ENCODE measurements at places on chromosomes 7 and 10. TPM values are rescaled to one million over a fixed set of nuclear protein-coding genes. Genes with fewer than 3 reads are reported as not detected.
A peak's percentile ranks its signal among the peaks of the same experiment; 100 is the strongest.

The FOXI2 gene
- total RNA-seq = not detected

The GTF2IRD1 gene
- total RNA-seq = 16.1 TPM

The C10orf62 gene
- 1.7 TPM for total RNA-seq

The CAV1 gene
- total RNA-seq = 295 TPM

The PRKCQ gene
- 0.30 TPM for total RNA-seq

The HOXA4 gene
- total RNA-seq = 6.3 TPM

The LOXL4 gene
- 8.6 TPM for total RNA-seq

The ARL3 gene
- total RNA-seq = 11.0 TPM

The PTPN20 gene
- total RNA-seq = 1.8 TPM

DNA sequence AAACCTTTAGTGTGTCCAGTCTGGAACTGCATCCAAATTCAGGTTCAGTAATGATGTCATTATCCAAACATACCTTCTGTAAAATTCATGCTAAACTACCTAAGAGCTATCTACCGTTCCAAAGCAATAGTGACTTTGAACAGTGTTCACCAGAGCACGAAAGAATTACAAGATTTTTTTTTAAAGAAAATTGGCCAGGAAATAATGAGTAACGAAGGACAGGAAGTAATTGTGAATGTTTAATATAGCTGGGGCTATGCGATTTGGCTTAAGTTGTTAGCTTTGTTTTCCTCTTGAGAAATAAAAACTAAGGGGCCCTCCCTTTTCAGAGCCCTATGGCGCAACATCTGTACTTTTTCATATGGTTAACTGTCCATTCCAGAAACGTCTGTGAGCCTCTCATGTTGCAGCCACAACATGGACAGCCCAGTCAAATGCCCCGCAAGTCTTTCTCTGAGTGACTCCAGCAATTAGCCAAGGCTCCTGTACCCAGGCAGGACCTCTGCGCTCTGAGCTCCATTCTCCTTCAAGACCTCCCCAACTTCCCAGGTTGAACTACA lies 694 bp upstream of the FAS start:
- DNase-seq = no peak

DNA sequence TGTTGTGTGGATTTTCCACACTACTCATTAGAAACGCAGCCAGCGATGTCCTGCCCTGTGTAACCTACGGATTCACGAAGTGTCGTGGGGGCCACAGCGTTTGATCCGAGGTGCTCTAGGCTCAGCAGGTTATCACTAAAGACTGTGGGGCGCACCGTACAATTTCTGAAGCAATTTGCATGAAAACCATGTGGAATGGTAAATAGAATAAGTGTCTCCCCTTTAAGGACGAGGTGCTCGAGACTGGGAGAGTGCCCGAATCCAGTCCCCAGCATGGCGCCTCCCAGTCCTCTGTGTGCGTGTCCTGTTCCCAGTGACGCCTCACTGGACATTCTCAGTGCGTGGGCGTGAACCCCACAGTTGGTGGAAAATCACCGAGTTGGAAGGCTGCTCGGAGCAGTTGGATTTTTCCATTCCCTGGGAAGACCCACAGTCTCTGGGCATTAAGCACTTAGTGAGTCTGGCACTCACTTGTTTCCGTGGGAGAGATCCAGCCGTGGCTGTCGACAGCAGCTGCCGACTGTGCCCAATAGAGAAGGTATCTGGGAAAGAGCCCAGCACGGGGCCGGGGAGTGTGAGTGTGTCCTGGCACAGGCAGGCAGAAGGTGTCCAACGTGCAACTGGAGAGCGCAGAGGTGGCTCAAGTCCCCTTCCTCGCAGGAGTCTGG lies 37.0 kb downstream of the PFKP start:
- DNase-seq = no peak

DNA sequence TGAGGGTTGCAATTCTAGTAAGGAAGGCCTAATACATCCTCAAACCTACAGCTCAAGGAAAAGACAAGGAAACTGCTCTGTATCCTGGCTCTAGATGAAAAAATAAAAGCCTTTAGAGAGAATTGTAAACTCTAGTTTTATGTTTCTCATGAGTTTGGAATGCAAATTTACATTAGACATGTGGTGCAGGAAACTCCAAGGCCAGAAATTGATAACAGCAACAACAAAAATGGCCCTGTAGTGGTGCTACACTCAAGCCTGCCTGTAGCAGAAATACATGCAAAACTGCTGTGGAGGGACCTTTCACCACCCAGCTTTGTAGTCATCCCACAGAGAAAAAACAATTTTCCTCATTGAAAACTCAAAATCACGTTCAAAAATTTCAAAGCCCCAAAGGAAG lies 546.7 kb upstream of the LRRN3 start:
- DNase-seq = no peak

- DNase-seq = no peak
These were observed 1.4 kb upstream of the SH3PXD2A start for GRCh38 chr10:103856797-103857170.

- no peak for DNase-seq
These were observed 1.5 kb downstream of the ENTPD7 start for GRCh38 chr10:99660662-99661376.

- no peak for DNase-seq
These were observed 3.3 kb upstream of the PRSS2 start for GRCh38 chr7:142767451-142767850.

DNA sequence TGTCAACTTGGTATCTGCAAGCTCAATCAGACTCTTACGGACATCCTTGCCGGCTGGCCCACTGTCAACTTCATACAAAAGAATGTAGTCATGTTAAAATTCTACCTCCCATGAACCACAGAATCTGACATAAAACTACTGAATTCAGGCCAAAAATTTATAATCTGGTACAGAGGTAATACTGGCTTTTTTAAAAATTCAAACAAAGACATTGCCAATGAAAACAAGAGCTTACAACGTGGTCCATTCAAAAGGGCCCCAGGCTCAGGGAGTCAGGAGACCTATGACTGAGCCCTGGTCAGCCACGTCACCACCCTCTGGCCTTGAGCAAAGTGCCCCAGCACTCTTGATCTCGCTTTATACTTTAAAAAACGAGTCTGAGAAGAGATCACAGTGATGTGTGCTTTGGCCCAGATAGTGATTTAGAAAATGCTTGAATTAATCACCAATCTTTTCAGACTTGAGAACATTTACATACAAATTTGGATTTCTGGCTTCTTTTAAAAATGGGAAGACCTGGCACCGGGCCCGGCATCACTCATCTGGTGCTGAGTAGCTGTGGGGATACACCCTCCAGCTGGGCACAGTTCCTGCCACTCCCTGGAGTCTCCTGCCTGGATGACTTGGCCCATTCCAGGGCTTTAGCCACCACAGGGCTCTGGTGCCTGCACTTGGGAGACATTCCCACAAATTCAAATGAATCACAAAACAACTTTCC lies 94.1 kb downstream of the PIP4K2A start:
- DNase-seq = peak; percentile 60

DNA sequence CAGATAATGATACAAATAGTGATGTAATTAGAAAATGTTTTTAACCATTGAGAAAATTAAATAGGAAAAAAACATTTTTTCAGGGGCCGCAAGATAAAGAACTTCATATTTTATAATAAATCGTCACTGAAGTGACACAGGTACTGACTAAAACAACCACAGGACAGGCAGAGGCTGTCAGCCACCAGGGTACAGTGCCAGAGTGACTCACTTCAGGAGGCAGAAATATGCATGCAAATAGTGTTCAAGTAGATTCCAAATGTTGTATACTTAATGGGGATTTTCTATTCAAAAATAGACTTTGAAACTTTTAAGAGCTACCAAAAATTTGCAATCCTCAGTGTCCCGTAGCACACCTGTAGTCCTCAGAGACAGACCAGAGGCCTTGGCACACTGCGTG lies 68.6 kb downstream of the FRMPD2 start:
- DNase-seq = no peak

DNA sequence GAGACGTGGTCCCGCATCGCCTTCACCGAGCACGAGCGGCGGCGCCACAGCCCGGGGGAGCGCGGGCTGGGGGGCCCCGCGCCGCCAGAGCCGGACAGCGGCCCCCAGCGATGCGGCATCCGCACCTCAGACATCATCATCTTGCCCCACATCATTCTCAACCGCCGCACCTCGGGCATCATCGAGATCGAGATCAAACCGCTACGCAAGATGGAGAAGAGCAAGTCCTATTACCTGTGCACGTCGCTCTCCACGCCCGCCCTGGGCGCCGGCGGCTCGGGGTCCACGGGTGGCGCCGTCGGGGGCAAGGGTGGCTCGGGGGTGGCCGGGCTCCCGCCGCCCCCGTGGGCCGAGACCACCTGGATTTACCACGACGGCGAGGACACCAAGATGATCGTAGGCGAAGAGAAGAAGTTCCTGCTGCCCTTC lies 737 bp downstream of the CNNM2 start:
- DNase-seq = no peak

- no peak for DNase-seq
These were observed 59.5 kb upstream of the PRKG1 start for GRCh38 chr10:51014680-51015389.

GRCh38 chr10:67662415-67662814 lies 33.6 kb downstream of the CTNNA3 start:
- no peak for DNase-seq

DNA sequence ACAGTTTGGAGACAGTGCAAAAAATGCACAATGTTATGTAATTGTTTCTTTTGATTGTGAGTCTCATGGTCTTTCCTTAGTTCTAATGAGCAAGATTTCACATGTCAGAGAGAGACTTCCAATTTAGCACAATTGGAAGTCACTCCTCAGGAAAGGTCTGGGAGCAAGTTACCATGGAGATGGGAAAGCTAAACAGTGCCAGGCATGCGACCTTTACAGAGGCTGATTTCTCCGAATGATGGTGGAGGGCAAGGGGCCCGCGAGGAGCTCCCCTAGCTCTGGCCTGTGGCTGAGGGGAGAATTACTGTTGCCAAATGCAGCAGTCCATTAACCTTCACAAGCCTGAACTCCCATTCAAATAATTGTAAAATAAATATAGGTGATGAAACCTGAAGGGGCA lies 59.3 kb downstream of the CDCA7L start:
- DNase-seq = no peak

- DNase-seq = no peak
These were observed 247.2 kb downstream of the USP6NL start for GRCh38 chr10:11364241-11364640.

DNA sequence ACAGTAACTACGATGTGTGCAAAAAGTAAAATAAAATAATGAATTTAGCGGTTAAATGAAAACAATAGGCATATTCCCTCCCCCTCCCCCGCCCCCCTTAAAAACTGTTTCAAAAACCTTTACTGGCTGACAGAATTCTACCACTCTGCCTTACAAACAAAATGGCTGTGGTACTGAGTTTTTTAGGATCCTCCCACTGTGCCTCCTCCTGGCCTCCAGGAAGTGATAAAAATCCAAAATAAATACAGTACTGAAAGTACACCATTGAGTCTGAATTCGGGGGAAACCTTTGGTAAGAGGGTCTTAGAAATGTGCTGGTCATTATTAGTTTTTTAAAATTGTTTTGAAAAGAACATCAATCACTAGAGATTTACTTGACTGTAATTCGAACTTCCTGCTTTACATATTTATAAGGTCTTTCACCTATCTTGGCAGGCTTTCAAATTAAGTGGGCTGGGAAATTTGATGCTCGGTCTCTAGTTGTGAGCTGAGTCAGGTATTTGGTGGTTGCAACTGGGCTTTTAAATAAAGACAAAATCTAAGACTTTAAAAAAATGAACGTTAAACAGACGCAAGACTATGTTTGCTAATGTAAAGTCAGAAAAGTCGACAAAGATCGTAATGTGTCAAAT lies 32.5 kb upstream of the EPC1 start:
- DNase-seq = no peak

DNA sequence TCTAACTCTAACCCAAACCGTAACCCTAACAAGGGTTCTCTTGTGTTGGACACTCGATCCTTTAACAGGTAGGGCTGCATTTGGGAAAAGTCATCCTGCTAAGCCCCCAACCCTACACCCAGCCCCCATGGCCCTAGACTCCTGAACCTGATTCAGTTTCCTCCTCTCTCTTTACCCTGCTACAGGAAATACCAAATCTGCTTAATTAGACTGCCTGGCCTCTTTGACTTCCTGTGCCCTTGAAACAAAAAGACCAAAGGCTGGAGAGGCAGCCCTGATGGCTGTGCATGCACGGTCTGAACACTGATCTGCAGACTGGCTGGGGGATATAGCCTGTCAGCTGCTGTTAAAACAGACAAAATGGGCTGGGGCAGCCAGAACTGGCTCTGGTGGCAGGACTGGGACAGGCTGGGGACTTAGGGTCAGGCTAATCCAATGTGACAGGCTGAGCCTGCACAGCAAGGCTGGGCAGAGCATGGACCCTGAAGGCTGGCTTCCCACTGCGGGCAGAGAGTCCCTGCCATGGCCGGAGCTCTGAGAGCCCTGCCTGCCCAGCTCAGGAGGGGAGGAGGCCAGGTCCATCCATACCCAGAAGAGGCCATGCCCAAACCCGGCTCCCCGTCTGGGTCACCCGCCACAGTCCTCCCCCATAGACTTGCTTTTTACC lies 51.0 kb upstream of the MSMB start:
- no peak for DNase-seq

DNA sequence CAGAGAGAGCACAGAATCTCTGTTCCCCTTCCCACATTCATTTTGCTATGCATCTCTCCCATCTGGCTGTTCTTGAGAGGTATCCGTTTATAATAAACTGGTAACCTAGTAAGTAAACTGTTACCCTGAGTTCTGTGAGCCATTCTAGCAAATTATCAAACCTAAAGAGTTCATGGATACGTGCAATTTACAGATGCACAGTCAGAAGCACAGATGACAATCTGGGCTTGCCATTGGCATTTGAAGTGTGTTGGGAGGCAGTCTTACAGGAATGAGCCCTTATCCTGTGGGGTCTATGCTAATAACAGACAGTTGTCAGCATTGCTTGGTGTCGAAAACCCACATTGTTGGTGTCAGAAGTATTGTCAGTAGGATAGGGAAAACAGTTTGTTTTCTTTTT lies 151.8 kb downstream of the CFTR start:
- DNase-seq = no peak

GRCh38 chr7:40700653-40701421 lies 566.0 kb downstream of the SUGCT start:
- no peak for DNase-seq

- DNase-seq = no peak
These were observed 2.1 kb downstream of the FRAT1 start for GRCh38 chr10:97321032-97321803.

DNA sequence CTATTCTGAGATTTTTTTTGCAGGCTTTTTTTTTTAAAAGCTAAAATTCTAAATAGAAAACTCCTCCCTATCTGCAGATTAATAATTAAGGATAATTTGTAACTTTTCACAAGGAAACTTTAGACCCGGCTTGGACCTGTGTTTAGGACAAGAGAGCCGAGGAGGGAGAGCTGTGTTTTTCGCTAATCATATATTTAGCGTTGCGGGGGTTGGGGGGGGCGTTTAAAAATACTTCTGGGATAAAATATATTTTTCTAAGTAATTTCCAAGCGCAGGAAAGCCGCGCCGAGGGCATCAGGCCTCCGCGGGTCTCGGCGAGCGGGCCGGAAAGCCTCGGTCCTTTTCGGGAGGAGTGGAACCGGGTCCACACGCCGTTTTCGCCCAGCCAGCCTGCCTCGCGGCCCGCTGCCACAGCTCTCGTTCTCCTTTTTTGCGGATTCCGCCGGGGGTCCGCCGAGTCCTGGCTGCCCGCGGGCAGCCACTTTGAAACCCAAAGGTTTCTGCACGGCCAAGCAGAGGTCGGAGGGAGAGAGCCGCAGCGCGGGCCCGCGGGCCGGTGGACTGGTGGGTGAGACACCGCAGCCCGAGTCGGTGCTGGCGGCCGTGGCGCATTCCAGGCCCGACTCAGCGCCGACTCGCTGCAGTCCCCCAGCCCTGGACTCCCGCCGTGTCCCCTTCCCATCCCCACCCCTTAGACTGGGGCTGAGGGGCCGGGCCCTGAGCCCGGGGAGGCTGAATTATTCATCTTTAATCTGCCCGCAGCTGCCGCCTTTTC lies 2.3 kb downstream of the PAX2 start:
- DNase-seq = no peak

GRCh38 chr7:133234961-133235875 lies 17.7 kb upstream of the EXOC4 start:
- no peak for DNase-seq

Data from tibial nerve (tissue), 4 donors.